Epithelial cell of proximal tubule (primary cell): ENCODE measurements at places on chromosomes 7 and 10.

DNA sequence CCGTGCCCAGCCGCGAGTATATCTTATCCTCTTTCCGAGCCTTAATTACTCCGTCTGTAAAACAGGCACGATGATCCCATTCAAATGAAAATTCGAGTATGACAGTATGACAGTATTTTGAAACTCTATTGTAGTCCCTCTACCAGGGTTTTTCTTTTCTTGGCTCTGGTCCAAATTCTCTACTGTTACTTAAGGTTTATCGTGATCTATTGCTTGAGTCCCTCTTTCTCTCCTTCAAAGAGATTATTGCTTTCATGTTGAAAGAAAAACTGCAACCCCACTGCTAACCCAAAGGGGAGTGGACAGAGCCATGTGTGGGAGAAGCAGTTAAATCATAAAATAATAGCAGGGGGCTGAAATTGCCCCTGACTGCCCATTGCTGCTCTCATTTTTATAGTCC lies 1156.6 kb upstream of the AUTS2 start:
- DNase-seq: no peak

- DNase-seq: no peak
Measured at GRCh38 chr10:589961-590680, 99.3 kb downstream of the DIP2C start.

- no peak for DNase-seq
Measured at GRCh38 chr7:101669307-101669706, 40.2 kb upstream of the MYL10 start.

DNA sequence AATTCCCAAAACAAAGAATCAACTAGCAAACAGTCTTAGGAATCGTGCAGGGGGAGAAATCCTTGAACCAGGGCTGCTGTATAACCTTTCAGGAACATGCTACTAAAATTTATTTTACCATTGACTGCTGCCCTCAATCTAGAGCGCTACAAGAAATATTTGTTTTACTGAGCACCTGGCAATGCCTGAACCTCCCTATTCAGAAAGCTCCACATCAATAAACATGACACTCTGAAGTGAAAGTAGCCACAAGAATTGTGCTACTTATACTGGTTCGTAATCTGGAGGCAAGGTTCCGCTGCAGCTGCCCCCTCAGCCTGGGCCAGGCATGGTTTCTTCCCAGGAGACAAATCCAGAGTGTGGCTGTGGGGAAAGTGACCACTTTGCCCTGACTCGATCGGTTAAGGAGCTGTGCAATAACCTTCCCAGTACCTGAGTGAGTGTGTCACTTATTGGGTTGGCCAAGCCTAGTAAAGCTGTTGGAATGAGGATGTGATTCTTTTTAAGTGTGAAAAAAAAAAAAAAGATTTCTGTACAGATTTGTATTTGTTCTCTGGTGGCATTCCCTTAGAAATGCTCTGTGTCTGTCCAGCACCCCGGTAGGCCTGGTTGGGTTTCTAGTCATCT lies 7.7 kb downstream of the VWA2 start:
- DNase-seq: peak; percentile 38

GRCh38 chr7:74289018-74289658 lies at the start of gene CLIP2:
Gene CLIP2 (plus strand): TSS chr7:74289407. CDS start chr7:74317547, 28,140 bp downstream.
- no peak for DNase-seq

DNA sequence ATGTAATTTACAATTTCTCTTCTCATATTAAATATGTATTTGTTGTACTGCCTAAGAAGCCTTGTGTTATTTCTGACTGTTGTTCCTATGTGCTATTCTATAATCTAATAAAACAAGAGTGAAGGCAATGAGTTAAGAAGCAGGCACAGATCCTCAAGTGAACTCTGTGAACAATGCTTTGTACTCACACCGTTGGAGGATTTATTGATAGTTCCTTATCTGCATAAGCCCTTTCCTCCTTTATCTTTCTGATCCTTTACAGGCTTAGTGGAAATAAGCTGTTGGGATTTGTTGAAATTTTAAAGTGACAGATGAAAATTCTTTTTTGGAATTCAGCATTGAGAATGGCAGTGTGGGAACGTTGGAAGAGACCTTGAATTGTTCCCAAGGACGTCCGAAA lies 329.6 kb upstream of the NPVF start:
- no peak for DNase-seq

DNA sequence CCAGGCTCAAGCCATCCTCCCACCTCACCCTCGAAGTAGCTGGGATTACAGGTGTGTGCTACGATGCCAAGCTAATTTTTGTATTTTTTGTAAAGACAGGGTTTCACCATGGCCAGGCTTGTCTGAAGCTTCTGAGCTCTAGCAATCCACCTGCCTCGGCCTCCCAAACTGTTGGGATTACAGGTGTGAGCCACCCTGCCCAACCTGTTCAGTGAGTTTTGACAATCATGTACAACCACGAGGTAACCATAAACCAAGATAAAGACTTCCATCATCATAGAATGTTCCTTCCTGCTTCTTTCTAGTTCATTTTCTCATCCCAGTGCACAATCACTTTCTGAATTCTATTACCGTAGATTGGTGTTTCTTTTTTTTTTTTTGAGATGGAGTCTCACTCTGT lies 30.5 kb upstream of the MKRN1 start:
- DNase-seq: no peak

DNA sequence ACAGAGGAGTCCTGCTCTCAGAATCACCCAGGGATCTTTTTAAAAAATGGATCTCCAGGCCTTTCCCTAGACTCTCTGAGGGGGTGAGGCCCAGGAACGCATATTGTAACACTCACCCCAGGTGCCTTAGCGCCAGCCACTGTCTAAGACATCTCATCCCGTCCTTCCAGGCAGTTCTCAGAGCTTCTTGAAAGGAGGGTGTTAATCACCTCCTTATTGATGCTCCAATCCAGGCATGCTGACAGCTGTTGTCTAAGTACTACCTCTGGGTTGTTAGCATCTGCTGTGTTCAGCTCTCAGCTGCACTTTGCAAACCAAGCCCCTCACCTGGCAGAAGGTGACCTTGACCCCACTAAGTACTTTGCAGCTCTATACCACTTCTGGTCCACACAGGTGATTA lies 36.0 kb downstream of the KIAA1549 start:
- no peak for DNase-seq

- no peak for DNase-seq
Measured at GRCh38 chr7:21916629-21917028, 29.1 kb downstream of the CDCA7L start.

- DNase-seq: no peak
Measured at GRCh38 chr7:8210845-8211724, 50.9 kb downstream of the ICA1 start.

DNA sequence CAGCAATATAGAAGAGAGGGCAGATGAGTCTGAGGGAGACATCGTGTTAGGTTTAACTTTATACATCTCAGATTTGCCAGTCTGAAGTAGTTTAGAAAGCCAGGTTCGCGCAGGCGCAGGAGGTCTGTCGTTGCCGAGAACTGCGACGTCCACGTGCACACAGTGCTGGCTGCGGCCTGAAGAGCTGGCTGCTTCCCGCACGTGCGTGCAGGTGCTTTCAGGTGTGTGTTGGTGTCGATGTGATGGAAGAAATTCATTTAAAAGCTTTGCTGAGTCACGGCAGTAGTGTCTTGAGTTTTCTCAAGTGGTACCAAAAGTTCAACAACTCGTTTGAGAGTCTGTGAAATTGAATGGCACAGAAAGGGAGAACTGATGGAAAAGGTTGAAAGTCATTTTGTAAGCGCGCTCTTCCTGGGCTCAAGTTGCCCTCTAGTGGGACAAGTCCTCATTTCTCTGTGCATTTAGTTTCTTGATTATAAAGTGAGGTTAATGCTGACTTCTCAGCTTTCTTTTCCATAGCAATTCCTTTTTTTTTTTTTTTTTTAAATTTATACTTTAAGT lies 18.6 kb downstream of the WDR37 start:
- DNase-seq: no peak

GRCh38 chr7:77479536-77480088 lies 57.5 kb upstream of the PTPN12 start:
- DNase-seq: peak; percentile 20

DNA sequence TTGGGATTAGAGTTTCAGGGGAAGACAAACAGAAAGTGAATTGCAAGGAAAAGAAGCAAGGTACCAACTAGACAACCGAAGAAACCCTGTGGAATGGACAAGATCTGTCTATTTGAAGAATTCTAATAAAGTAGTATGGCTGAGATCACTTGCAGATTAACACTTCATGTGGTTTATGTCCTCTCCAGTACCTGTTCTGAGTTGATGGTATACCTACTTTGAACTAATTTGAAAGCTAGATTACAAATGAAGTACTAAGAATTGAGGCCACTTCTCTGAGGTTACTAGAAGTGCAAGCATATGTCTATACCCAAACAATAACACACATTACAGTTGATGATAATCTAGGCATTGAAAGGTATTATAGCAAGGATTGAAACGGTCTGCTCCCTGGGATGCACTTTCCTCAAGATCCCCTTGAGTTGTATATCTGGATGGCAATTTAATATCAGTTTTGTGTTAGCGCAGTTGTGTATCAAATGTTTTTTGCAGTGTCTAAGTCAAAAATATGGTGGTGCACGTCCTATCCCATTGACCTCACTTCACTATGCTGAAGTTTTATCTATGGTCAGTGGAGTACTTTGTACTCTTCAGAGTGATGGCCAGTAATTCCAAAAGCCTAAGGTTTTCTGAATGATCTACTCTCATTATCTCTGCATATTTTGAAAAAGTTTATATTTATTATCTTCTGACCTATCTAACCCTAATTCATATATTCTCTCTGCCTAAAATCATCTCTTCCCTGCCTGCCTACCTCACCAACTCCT lies 25.9 kb downstream of the ZNF277 start:
- DNase-seq: no peak

- DNase-seq: no peak
Measured at GRCh38 chr7:44213877-44214388, 13.2 kb downstream of the YKT6 start.

GRCh38 chr7:117190746-117191435 lies 132.0 kb downstream of the WNT2 start:
- DNase-seq: no peak

GRCh38 chr10:61286686-61287085 lies 166.5 kb downstream of the TMEM26 start:
- DNase-seq: no peak

GRCh38 chr10:78740976-78741915 lies 327.5 kb upstream of the ZMIZ1 start:
- no peak for DNase-seq

DNA sequence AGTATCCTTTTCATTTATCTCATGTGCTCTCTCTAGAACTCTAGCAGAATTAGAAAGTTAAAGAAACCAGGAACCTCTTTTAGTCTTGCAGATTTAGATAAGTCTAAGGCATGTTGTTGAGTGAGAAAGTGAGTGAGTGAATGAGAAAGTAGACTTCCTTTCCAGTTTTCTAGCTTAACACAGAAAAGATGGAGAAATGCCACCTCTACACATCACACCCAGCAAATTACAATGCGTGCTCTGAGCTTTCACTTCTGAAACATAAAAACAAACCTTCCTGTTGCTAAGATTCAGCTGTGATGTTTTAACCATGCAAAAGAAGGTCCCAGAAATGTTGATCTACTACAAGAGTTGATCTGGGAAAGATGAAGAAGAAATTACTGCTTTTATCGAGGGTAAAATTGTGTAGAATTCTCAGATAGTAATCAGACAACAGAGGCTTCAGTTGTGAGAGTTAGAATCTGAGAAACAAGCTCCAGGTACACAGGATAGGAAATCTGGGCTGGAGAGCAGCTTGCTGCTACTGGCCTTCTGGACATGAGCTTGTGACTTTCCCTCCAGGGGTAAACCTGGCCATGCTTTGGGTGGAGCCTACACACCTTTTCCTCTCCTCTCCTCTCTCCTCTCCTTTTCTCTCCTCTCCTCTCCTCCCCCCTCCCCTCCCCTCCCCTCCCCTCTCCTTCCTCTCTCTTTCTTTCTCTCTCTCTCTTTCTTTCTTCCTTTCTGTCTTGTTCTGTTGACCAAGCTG lies 4.6 kb downstream of the CYP3A5 start:
- DNase-seq: no peak

DNA sequence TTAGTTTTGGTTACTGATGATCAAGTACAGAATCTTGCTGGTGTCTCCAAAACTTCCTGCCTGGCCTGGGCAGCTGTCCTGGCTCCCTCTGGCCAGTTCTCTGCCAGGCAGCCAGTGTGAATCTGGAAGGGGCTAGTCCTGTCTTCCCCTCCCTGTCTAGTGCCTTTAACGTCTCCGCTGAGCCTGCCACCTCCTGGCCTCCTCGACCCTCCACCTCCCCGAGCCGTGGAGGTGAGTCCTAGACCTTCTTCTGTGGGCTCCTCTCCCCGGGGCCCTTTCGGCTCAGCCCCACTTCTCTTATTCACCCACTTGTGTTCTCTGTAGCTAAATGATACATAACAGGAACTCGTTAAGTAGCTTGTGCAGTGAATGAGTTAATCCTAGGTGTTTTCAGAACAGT lies 218.2 kb downstream of the MGMT start:
- DNase-seq: no peak

- DNase-seq: peak; percentile 67
Measured at GRCh38 chr7:73941836-73942551, 81.0 kb downstream of the TMEM270 start.

DNA sequence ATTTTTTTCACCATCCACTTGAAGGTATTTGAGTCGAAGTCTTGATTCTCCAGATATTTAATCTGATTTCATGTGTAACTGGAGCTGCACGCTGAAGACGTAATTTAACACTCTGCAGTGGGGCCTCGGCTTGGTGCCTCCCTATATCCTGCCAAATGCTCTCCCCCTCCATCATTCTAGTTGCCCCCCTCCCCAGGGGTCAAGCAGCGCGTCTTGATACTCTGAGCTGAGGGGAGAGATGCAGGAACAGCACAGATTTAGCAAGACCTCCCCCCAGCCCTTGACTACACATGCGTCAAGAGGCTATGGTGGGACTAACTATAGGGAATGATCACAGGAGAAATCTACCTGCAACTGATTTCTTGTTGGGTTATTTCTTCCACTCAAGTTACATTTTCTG lies 85.8 kb downstream of the PRPF18 start:
- no peak for DNase-seq

- DNase-seq: no peak
Measured at GRCh38 chr10:126911301-126911700, 6.1 kb downstream of the DOCK1 start.

DNA sequence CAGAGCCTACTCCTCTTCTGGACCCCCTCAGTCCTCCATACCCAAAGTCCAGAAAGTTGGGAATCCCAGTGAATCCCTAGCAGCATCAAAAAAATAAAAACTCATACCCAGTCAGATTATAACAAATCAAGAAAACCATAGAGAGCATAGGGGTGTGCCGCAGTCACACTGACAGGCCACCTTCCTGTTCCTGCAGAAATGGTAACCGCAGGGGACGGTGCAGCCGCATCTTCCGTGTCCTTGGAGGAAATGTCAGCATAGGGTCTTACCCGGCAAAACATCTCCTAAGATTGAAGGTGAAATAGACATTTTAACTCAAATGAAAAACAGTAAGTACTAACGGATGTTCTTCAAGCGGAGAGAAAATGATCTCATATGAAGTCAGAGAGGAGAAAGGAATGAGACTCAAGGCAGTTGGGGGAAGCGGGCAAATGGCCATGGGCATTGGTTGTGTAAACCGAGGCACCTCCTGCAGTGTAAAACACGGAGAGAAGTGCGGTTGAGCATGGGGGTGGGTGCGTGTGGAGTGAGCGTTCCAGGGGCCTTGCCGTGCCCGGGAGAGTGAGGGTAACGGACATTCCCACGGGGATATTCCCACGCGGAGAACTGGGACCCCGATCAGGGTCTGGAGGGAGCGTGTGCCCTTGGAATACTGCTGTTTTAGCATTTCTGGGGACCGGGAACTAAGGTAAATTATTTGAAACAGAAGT lies 110.8 kb downstream of the NKX6-2 start:
- DNase-seq: no peak
